Femur (tissue), 1 donor: ENCODE measurements at places on chromosomes 1 and 21.

DNA sequence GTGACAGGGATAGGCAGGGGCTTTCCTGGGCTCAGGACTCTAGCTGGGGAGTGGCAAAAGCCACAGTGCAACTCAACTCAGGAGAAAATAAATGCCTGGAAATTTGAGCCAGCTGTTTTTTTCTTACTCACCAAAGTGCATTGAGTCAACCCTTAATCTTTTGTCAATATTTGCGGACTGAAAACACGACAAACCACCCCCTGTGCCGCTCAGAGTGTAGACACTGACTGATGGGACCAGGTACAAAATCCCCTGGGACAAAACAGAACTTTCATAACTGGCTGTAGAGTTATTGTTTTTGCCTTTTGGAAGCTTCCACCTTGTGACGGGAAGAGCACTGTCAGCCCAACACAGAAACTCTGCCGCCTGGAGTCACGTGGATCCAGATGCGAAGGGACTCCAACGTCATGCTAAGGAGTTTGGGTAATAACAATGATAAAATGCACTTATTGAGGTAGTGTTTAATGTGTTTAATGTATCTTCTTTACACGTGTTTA lies 164.6 kb downstream of the PLPP3 start:
- no peak for DNase-seq

GRCh38 chr1:10388387-10388715 lies 10.5 kb upstream of the PGD start:
- no peak for DNase-seq

DNA sequence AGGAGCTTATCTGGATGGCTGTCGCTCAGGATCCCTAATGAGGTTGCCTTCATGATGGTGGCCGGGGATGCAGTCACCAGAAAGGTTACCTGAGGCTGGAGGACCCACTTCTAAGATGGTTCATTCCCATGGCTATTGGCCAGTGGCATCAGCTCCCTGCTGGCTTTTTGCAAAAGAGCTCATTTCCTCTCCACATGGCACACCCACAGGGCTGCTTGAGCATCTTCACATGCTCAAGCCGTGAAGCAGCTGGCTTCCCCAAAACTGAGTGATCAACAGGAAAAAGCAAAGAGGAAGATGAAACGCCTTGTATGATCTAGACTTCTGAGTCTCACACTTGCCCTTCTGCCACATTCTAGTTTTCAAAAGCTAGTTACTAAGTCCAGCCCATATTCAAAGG lies 124.6 kb upstream of the CXADR start:
- no peak for DNase-seq

DNA sequence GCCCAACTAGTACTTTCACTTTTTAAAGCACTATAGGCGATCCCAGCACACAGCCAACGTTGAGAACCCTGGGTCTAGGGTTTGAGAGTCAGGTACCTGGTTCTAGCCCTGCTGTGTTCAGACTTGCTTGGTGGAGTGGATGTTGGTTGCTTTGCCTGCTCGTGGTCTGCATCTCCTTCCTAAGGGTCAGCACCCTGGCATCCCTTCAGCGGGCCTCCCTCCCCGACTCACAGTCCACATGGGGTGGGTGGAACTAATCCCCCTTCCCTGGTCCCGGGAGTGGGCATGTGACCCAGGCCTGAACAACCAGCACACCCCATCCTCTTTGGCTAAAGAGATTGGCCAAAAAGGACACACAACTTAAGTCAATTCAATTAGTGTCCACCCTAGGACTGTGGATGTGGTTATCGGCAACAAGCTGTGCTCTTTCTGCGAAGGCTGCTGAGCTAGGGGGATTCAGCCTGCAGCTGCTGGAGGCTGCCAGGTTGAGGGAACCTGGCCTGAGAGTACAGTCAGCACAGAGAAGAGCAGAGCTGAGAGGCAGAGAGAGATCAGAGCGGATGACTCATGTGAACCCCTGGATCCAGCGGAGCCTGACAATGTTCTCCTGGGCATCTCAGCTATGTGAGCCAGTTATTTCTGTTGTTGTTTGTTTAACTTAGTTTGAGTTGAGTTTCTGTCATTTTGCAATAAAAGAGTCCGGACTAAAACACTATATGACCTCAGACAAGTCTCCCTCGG lies 138.9 kb downstream of the ACTL8 start:
- no peak for DNase-seq

GRCh38 chr1:204349602-204350001 lies 10.1 kb downstream of the PLEKHA6 start:
- DNase-seq, result no peak

- no peak for DNase-seq
These were observed 9.9 kb upstream of the NPHP4 start for GRCh38 chr1:6001992-6002576.

GRCh38 chr1:36157973-36158826 lies 2.2 kb downstream of the MAP7D1 start:
- DNase-seq, result no peak

GRCh38 chr1:111818081-111818480 lies 62.4 kb downstream of the DDX20 start:
- DNase-seq, result no peak

GRCh38 chr1:172496678-172497077 lies 36.3 kb upstream of the SUCO start:
- no peak for DNase-seq

DNA sequence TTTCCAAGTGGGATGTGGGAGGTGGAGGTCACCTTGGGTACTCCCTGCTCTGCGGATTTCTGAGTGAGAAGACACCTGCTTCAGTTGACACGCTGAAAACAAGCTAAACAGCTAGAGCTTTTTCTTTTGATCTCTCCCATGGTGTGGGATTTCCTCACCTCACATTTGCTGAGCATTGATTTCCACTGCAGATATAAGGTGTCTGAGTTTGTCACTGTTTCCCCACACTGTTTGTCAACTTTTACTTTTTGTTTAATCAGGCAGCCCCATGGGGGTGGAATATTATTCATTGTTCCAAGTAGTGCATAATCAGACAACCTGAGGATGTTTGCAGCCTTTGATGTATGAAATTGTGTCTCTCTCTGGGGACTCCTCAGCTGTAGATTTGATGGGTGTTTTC lies 49.5 kb downstream of the FASLG start:
- no peak for DNase-seq

DNA sequence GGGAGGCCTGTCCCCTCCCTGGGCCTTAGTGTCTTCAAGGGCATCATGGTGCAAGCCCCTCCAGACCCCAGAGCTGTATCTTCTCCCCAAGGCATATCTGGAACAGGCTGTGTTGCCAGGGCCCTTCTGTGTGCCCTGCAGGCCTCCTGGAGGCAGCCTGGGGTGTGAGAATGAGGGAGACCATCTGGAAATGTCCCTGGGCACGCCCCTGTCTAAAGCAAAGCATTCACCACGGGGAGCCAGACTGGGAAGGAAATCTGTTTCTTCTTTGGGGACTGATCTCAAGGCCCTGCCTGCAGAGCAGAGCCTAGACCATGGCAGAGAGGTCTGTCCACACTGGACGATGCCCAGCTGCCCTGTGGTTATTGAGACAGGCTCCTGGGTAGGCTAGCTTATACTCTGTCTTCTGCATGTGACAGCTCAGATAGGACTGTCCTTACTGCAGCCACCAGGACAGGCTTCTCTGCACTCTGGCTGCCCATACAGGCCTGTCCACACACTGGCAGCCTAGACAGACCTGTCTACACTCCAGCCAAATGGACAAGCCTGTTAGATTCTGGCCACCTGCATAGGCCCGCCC lies 24.6 kb downstream of the PODN start:
- no peak for DNase-seq

- DNase-seq, result peak; percentile 69
These were observed 22.8 kb downstream of the LHX4 start for GRCh38 chr1:180252638-180253536.

DNA sequence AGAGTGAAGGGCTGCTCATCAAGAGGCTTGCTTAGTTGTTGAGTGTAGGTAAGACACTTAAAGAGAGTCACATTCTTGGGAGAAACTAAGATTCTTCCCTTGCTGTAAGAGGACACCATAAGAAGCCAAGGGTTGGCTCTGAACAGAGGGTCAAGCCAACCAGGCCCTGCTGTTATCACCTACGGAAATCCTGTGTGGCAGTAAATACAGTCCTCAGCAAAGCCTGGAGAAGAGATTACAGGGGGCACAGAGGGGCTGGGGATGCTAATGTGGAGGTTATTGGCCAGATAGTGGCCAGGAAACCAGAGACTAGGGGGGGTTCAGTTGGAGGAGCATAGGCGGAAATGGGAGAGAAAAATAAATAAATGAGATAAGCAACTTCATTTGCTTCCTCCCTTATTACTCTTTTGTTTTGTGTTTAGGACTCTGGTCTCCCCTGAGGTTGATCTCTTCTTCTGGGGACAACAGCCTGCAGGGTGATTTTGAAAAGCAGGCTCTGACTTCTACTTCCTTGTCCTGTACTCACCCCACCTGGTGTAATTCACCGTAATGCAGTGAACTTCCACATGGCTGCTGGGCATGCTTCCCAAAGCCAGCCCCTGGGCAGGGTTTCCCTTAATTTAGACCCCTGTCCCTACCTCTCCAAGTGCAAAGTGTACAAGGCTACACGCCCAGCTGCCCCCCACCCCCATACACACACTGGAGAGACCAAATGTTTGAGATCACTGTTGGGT lies 40.9 kb downstream of the MTARC1 start:
- no peak for DNase-seq

- DNase-seq, result no peak
These were observed 6.4 kb downstream of the PBX1 start for GRCh38 chr1:164565357-164565756.

GRCh38 chr1:17877316-17877715 lies 122.2 kb downstream of the ACTL8 start:
- DNase-seq, result no peak

- peak; percentile 85 for DNase-seq
These were observed 1.0 kb upstream of the PIGV start for GRCh38 chr1:26786437-26787380.

GRCh38 chr1:35173491-35173890 lies 19.5 kb downstream of the SFPQ start:
- no peak for DNase-seq

DNA sequence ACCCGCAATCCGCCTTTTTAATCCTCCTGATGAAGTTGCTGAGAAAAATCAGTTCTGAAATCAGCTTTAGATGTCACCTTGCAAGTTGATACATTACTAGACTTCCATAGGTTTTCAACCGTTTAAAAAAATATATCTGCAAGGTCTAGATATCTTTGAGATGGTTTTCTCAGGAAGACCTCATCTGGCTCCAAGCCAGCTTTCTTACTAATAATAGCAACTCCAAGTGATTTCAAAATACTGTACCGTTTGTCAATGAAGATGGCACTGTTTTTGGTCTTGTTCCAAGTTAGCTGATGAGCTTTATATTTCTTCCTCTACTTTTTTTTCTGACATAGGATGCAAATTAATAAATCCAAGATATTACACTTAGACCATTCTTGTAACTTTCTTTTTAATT lies 40.3 kb downstream of the LRRC8C start:
- no peak for DNase-seq

GRCh38 chr1:212858461-212859265 lies 588 bp downstream of the FLVCR1 start:
- DNase-seq, result peak; percentile 48

GRCh38 chr1:85088408-85088784 lies 40.1 kb upstream of the MCOLN3 start:
- DNase-seq, result no peak

GRCh38 chr21:44582055-44582454 lies 1.7 kb upstream of the KRTAP10-5 start:
- no peak for DNase-seq

DNA sequence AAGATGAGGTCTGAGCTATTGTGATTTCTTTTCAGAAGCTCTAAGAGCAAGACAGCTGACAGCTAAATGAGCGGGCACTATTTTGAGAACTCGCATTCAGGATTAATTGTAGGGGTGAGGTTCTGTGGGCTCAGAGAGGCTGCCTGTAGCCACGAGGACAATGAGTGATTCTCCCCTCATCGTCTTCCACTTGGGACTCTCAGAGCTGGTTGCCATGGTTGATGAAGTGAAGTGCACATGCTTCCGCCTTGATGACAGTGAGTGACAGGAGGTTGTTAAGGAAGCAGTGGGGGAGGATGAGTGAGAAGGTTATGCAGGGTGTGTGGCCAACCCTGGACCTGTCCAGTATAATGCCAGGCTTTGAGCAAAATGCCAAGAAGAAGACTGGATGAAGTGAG lies 341.7 kb downstream of the PCP4 start:
- no peak for DNase-seq

DNA sequence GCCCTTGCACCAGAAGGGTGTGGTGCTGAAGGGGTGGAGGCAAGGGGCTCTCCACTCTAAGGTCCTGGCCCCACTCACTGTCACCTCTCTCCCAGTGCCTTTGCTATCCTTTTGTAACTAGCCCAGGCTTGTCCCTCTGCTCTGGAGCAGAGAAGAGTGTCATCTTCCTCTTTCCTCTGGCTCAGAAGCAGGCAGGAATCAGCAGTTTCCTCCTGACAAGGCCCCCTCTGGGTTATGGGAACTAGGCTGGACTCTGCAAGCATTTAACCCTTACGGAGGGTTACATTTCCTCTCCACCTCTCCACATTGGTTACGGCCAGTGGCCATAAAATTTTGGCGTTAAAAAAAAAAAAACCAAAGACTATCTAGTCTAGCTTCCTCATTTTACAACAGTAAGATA lies 30.4 kb downstream of the PLXNA2 start:
- no peak for DNase-seq

- no peak for DNase-seq
These were observed 153.8 kb upstream of the FGGY start for GRCh38 chr1:59143133-59143487.
